Stimulated activated CD8-positive, alpha-beta memory T cell treated with anti-CD3 and anti-CD28 coated beads, Interleukin-15, amount 100 ng/mL, for 1 hour (primary cell): ENCODE measurements at places on chromosomes 11 and 22.

- no peak for DNase-seq
Measured at GRCh38 chr11:15145615-15146014, 30.9 kb downstream of the INSC start.

GRCh38 chr11:67252831-67253239 lies 13.4 kb upstream of the GRK2 start:
- no peak for DNase-seq

DNA sequence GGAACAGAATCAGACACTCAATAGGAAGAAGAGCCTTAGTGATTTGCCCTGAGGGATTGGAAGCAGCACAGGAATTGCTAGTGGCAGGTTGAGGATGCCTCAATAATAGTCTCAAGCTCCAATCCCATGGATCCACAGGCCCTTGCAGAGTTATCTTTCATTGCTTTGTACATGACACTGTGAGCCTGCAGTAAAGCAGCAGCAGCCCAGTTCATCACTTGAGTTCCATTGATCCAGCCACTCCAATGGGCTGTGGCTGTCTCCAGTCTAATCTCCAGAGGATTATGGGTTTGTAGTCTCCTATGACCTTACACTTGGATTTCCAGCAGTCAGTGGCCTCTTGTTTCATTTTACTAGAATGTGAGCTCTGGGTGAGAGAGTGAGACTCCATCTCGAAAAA lies 45.4 kb downstream of the AAMDC start:
- DNase-seq: no peak

- no peak for DNase-seq
Measured at GRCh38 chr22:19287076-19287707, 4.3 kb downstream of the CLTCL1 start.
